ENCODE measurements at places on chromosomes 2 and 18.
A peak's percentile ranks its signal among the peaks of the same experiment; 100 is the strongest.

- H3K4me1 ChIP-seq: no peaks in the 10 kb centered on the region
- no peak overlapping the region for H3K4me3 ChIP-seq
- no peaks in the 10 kb centered on the region for H3K27me3 ChIP-seq
- no peak overlapping the region for H3K27ac ChIP-seq
- no peaks in the 10 kb centered on the region for H3K36me3 ChIP-seq
These were observed 206.5 kb upstream of the CTAGE1 start for GRCh38 chr18:22624176-22624575.

- H3K4me1 ChIP-seq: peaks cover 5% of the 10 kb centered on the region
- no peak overlapping the region for H3K4me3 ChIP-seq
- H3K27ac ChIP-seq: peak overlapping the region; percentile 64
These were observed 275.2 kb downstream of the IRS1 start for GRCh38 chr2:226524381-226524843.

GRCh38 chr2:176152350-176153181 lies 1.2 kb downstream of the HOXD4 start:
- no peak overlapping the region for H3K4me3 ChIP-seq
- no peaks in the 10 kb centered on the region for H3K36me3 ChIP-seq
- no peaks in the 10 kb centered on the region for H3K4me1 ChIP-seq
- no peak overlapping the region for H3K27ac ChIP-seq
- no peak for DNase-seq
- H3K27me3 ChIP-seq: peaks cover 75% of the 10 kb centered on the region

DNA sequence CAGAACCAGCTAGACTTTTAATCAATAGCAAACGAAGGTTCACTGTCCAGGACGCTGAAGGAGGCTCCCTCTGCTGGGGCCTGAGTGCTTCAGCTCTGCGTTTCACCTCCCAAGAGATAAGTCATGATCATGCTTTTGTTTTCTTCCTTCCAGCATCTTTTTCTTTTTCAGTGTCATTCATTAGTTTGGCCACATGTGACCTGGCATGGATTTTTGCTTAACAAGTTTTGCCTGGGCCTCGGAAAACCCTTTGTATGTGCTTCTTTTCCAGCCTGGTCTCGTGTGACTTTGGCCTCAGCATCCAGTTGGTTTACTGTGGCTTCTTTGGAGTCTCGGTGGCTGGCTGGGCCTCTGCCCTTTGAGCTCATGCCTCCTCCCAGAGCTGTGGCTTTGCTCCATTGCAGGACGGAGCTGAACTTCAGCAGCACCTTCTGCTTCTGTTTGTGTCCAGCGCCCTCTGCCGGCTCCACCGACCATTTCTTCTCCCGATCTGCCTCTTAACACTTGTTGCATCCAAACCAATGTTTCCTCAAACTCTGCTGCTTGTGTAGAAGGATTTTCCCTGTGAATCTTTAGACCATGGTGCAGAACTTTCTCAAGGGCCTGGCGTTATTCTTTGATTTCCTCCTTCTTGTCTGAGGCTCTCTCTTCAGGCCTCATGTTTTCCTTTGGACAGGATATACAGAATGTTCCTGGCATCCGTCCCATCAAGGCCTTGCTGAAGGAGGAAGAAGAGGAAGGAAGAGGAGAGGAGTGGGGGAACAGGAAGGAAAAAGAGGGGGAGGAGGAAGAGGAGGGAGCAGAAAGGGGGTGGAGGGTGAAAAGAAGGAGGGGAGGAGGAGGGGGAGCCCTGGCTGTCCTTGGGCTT lies 23.6 kb upstream of the HES6 start:
- H3K4me1 ChIP-seq: peaks cover 3% of the 10 kb centered on the region
- H3K27ac ChIP-seq: peak overlapping the region; percentile 69
- H3K4me3 ChIP-seq: no peak overlapping the region

DNA sequence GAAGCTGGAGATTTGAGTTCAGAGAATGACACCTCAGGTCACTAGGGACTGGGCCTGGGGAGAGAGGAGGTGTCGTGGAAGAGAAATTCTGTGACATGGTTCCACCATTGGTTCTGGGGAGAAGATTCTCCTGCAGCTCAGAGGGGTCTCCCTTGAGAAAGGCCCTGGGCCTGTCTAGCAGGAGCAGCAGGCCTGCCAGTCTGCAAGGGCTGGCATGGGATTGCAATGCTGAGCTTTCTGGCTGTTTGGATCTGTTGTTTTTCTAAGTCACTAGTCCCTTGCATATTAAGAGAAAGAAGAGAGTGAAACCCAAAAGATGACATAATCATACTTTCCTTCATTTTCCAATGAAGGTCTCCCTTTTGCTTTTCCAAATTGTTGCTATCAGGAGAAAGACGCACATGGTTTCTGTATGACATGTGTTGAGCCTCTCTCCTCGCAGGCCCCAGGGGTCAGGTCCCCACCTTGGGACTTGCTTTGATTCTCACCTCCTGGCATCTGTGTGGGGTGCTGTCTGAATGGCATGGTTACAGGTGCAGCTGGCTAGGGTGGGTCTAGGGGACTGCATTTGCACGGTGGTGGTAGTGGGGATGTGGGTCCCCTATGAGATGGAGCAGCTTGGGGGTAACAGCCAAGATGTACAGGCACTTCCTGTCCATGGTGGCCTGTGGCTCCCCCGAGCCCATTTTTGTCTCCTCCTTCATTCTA lies 117.8 kb downstream of the GLI2 start:
- no peak overlapping the region for H3K4me3 ChIP-seq
- peaks cover 4% of the 10 kb centered on the region for H3K4me1 ChIP-seq
- H3K36me3 ChIP-seq: no peaks in the 10 kb centered on the region

DNA sequence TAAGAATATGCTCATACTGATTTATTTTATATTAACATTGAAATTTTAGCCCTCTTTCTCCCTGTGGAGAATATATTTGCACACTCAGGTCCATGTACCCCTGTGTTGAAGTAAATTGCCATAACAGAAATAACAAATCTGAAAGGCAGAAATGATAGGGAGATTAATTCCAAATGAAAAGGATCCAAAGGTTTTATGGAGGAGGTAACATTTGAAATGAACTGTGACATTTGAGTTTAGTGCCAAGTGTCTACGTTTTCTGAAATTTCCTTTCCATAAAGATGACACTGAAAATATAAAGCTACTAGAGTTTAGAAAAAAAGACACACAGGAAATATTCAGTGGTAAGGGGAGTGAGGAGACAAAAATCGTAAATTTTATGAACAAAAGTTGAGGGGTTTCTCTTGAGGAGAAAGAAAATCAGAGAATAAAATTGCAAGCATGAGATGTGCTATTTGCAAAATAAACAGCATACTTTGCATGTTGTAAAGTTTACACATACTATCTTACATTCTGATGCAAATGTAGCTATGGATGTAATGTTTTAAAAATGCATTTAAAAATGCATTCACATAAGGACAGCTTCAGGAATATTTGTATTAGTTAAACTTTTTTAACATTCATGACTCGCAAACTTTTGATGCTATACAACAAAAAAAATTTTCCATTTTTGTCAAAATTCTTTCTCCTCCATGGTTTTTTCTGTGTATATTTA lies 69.5 kb downstream of the BAZ2B start:
- DNase-seq: no peak
- no peaks in the 10 kb centered on the region for H3K36me3 ChIP-seq
- H3K4me3 ChIP-seq: no peak overlapping the region
- H3K4me1 ChIP-seq: no peaks in the 10 kb centered on the region
- H3K27ac ChIP-seq: no peak overlapping the region
- H3K27me3 ChIP-seq: no peaks in the 10 kb centered on the region

DNA sequence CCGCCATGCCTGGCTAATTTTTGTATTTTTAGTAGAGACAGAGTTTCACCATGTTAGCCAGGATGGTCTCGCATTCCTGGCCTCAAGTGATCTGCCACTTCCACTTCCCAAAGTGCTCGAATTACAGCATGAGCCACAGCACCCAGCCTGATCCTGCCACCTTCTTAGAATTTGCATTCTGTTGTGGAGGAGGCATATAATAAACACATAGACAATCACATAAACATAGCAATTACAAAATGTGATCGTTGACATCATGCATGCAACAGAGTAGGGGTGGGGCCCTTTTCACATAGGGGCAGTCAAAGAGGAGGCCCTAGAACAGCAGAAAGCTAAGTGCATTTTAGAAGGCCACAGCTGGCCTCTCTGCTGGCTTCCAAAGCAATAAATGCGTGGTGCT lies 39.9 kb upstream of the TSPYL6 start:
- no peaks in the 10 kb centered on the region for H3K27me3 ChIP-seq
- no peak overlapping the region for H3K4me3 ChIP-seq
- no peaks in the 10 kb centered on the region for H3K36me3 ChIP-seq
- no peak overlapping the region for H3K27ac ChIP-seq
- DNase-seq: no peak

GRCh38 chr2:84338069-84338468 lies 121.0 kb downstream of the SUCLG1 start:
- no peak overlapping the region for H3K27ac ChIP-seq
- H3K4me3 ChIP-seq: no peak overlapping the region
- H3K27me3 ChIP-seq: no peaks in the 10 kb centered on the region
- H3K4me1 ChIP-seq: no peaks in the 10 kb centered on the region

GRCh38 chr2:111918383-111918806 lies 20.0 kb downstream of the MERTK start:
- H3K27ac ChIP-seq: no peak overlapping the region
- H3K4me1 ChIP-seq: peaks cover 7% of the 10 kb centered on the region

DNA sequence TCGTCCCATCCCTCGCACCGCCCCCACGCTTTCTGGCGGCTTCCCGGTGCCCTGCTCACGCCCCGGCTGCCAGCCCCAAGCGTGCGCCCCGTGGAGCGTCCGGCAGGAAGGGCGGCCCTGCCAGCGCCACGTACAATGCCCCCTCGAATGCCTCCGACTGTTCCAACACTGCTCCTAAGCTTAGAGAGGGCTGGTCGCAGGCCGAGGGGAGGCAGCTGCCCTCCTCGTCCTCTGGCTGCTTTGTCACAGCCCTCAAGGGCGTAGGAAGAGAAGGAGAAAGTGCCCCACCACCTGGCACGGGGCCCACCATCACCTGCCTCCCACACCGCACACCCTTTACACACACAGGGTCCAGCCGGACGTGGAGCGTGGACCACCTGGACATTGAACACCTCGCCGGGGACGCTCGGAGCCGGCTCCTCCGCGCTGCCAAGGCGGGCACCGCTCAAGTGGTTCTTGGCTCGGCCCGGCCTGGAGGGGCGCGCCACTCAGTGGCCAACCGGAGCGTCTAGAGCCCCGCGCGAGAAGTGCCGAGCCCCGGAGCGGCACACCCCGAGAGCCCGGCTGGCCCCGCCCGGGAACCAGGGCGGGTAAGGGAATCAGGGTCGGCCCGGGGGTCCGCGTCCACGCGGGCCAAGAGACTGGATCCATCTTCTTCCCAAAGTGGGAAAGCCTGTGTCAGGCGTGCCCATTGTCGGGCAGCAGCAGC lies 830 bp downstream of the DNER start:
- peak overlapping the region; percentile 31 for H3K4me3 ChIP-seq
- no peak for DNase-seq
- no peak overlapping the region for H3K27ac ChIP-seq
- H3K27me3 ChIP-seq: peaks cover 22% of the 10 kb centered on the region
- H3K4me1 ChIP-seq: no peaks in the 10 kb centered on the region

GRCh38 chr2:26626606-26627005 lies 14.6 kb downstream of the CIB4 start:
- H3K27ac ChIP-seq: no peak overlapping the region
- H3K4me1 ChIP-seq: peaks cover 4% of the 10 kb centered on the region
- H3K4me3 ChIP-seq: no peak overlapping the region
- DNase-seq: no peak
- H3K27me3 ChIP-seq: no peaks in the 10 kb centered on the region

- no peaks in the 10 kb centered on the region for H3K36me3 ChIP-seq
- H3K27me3 ChIP-seq: no peaks in the 10 kb centered on the region
- DNase-seq: no peak
- no peak overlapping the region for H3K27ac ChIP-seq
These were observed 62.6 kb upstream of the TMEM177 start for GRCh38 chr2:119616421-119616820.

GRCh38 chr2:222603501-222603900 lies 52.4 kb downstream of the FARSB start:
- H3K27me3 ChIP-seq: no peaks in the 10 kb centered on the region
- DNase-seq: no peak
- H3K4me1 ChIP-seq: no peaks in the 10 kb centered on the region
- H3K27ac ChIP-seq: no peak overlapping the region
- H3K4me3 ChIP-seq: no peak overlapping the region

GRCh38 chr2:204331180-204331579 lies 214.1 kb upstream of the PARD3B start:
- no peaks in the 10 kb centered on the region for H3K27me3 ChIP-seq
- H3K36me3 ChIP-seq: no peaks in the 10 kb centered on the region
- H3K4me1 ChIP-seq: no peaks in the 10 kb centered on the region
- no peak overlapping the region for H3K4me3 ChIP-seq
